ENCODE measurements at places on chromosomes 1 and 21. TPM values are rescaled to one million over a fixed set of nuclear protein-coding genes. Genes with fewer than 3 reads are reported as not detected.

VAMP3 gene
- total RNA-seq, result 76.2 TPM

DNA sequence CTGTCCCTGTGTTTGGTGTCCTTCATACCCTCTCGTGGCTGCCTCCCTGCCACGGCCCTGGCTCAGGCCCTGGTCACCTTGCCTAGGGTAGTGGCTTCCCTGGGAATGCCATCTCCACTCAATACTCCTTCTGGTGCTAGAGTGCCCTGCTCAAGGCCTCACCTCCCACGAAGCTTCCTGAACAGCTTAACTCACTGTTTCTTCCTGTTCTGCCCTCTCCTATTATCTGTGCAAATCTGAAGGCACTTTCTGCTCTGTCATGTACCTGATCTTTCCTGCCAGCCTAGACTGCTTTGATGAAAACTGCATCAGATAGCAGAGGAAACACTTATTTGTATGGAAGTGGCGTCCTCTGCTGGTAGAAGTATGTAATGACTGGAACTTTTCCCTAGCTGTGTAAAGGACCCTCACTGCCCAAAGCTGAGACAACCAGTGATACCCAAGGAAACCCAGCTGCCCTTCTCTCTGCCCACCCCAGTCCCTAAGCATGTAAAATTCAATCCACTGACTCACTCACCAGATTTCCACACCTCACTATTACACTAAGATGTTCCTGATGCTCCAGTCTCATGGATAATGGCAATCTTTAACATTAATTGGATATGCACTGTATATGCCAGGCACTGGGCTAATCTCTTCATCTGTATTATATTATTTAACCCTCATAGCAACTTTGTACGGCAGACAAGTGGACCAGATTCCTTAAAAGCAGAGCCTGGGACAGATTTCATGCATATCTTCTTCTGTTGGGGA, 36.2 kb upstream of the BTG2 start:
- peak; percentile 47 for DNase-seq

MAP10 gene
- 0.98 TPM for total RNA-seq

- no peak for DNase-seq
These were observed 25.7 kb downstream of the MIA3 start for GRCh38 chr1:222643606-222643937.

DNA sequence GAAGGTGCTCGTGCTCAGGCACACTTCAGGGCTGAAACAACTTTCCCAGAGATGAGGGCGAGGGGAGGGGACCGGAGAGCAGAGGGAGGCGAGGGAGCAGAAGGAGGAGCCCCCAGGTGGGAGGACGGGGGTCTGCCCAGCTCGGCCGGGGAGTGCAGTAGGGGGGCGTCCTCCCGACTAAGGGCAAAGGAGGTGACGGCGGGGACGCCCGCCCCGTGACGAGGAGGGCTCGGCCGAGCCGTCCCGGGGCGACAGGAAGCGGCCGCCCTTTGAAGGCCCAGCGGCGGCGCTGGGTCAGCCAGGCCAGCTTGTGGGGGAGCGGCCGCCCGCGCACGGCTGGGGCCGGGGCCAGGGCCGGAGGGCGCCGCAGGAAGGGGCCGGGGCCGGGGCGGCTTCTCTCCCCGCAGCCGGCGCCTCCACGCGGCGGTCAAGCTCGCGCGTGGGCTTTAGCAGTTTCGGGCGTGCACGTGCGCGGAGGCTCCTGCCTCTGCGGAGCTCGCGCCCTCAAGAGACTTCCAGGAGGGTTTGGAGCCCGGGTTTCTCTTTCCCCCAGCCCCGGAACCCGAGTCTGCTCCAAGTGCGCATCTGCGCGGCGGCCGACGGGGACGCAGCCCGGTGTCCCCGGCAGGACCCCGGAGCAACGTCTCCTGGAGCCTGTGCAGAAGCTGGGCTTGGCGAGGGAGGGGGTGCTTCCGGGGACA, 100.8 kb upstream of the SLC45A1 start:
- DNase-seq, result peak; percentile 43

AK5 gene
- total RNA-seq, result 17.9 TPM

DNA sequence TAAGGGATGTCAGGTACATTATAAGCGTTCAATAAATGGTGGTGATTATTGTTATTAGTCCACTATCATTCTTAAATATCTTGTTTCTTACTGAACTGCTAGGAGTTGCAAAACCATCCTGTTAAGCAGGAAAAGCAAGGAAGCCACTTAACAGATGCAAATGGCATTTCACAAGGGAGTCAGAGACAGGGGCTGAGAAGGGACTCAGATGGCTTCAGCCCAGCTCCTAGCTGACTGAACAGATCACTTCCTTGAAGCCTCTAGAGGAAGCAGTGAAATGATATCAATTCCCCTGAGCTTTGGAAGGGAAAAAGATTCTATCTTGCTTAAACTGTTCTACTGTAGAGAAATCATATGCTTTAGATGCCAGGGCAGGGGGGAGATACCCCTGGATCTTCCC, 151.5 kb downstream of the ST6GALNAC5 start:
- no peak for DNase-seq

DNA sequence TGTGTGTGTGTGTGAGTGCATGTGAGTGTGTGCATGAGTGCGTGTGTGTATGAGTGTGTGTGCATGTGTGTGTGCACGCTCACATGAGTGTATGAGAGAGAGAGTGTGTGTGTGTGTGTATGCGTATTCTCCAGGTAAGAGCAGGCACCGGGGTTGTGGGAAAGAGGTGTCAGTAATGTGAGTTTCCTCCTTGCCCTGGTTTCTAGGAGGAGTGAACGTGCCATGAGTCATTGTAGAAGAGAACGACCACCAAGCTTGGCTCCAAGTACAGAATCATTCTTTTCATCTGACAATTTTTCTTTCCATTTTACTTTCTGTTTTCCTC, 79.1 kb downstream of the POFUT2 start:
- DNase-seq, result no peak

DNA sequence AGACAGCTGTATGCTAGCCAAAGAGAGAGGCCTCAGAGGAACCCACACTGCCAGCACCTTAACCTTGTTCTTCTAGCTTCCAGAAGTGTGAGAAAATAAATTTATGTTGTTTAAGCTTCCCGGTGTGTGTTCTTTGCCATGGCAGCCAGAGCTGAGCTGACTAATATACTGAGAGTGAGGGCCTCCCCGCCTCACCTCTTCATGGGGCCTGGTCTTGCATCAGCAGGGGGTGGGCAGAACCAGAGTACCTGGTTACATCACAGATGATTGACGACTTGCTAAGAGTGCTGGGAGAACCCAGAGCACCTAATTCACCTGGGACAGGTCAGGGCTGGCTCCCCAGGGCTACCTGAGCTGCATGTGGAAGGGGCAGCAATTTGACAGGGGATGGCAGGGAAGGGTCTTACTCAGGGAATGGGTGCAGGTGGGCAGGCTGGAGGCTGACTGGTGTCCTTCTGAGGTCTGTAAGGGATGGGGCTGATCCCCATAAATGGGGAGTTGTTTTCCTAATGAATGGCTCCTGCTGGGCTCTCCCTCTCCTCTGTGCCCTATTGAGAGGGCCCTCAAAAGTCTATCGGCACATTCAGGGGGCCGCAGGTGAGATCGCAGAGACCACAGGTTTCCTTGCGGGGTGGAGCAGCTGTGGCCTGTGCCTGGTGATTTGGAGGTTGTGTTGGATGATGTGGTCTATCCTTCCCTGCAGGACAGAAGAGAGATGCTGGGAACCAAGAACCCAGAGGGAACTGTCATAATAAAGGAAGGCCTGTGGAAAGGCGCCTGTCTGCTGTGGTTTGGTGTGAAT, 60.6 kb upstream of the ETV3 start:
- DNase-seq, result no peak

NEK7 gene
- 12.1 TPM for total RNA-seq

GRCh38 chr1:6128276-6129081, 51.6 kb downstream of the CHD5 start:
- DNase-seq, result no peak

ASCL5 gene
- 0.94 TPM for total RNA-seq

GRCh38 chr1:220828179-220828490, 41.4 kb downstream of the MTARC1 start:
- no peak for DNase-seq

Measured in CD8-positive, alpha-beta T cell (primary cell).